ENCODE measurements at places on chromosomes 11 and 22.
A peak's percentile ranks its signal among the peaks of the same experiment; 100 is the strongest.

GRCh38 chr11:71443736-71444445 is 4.3 kb downstream of the DHCR7 start:
- DNase-seq: no peak

GRCh38 chr11:72091292-72091691 is 10.6 kb downstream of the LRRC51 start:
- no peak for DNase-seq

- DNase-seq: no peak
Observed at GRCh38 chr11:119625206-119625978, 103.6 kb downstream of the NECTIN1 start.

DNA sequence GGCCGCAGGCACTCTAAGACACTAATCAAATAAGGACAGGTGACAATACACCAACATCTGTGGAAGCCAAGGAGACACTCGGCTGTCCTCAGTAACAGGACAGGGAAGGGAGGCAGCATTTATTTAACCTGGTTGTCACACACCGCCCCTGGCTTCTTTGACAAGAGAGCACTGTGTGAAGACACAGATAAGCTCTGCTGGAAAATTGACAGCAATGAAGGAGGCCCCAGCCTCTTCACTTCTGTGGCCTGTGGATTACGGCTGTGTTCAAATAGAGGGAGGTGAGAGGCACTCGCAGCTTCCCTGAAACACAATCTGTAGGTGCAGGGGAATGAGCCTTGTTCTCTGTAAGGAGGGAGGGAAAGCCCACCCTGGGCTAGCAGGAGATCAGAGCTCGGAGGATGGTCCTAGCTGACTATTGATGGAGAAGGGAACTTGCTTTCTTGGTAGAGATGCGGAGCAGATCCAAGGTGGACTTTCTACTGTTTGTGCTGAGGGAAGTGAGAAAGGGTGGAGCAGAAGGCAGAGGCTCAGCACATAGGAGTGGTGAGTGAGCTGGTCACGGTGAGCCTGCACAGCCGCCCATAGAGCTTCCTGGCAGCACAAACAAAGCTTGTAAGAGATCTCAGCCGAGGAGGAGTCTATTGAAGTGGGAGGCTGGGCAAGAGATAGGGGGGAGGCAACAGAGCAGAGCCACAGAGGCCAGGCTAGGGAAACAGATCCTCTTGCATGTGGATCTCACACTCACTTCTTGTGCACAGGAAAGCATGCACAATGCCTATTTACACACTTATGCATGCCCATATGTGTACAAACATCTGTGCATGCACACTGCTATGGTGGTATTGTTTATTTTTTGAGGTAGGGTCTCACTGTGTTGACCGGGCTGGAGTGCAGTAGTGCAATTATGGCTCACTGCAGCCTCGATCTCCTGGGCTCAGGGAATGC is 114.6 kb upstream of the THY1 start:
- DNase-seq: no peak

DNA sequence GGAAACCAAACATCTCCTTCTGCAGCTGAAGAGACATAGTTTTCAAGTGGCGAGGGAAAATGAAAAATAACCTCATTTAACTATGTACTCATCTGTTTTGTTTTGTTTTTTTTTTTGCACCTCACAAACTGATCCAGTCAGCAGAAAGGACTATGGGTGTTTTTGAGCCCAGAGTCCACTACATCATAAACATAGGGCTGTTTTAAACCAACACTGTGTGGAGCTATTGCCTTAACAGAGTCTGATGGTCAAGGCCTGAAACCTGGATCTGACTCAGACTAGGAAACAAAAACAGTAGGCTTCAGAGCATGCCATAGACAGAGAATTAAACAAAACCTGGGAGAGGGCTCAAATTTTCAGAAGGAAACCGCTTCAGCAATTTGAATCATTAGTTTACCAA is 99.3 kb upstream of the FSHB start:
- no peak for DNase-seq

DNA sequence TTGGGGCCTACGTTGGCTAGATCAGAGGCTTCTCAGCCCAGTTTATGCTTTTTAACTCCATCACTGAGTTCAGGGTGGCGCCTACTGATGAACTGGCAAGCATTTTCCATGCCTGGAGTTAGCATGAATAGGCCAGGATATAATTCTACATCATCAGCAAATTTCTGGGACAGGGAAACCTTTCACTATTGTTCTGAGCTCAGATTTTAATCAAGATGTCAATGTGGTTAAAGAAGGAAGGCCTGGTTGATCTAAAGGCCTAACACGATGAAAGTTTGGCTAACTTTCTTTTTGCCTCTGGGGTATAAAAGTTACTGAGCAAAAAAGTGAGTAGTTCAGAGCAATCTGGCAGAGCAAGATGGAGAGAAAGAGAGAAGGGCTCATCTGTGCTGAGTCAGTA is 21.7 kb upstream of the IFITM3 start:
- no peak for DNase-seq

DNA sequence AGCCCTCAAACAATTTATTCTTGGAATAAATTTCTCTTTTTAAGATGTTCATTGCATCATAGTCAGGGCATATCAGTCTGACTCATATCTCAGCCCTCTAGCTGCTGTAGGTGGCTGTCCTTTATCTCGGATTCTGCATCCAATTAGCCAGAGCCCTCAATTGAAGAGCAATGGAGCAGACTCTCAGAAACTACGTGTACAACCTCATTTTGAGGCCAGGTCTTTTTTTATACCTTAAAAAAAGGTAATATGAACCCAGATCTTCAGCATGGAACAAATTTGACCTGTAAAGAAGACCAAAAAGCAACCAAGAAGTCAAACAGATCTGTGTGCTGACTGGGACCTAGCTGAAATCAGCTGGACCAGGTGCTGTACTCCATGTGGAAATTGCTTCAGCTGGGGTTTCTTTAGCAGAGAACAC is 8.7 kb downstream of the OR52A5 start:
- no peak for DNase-seq

DNA sequence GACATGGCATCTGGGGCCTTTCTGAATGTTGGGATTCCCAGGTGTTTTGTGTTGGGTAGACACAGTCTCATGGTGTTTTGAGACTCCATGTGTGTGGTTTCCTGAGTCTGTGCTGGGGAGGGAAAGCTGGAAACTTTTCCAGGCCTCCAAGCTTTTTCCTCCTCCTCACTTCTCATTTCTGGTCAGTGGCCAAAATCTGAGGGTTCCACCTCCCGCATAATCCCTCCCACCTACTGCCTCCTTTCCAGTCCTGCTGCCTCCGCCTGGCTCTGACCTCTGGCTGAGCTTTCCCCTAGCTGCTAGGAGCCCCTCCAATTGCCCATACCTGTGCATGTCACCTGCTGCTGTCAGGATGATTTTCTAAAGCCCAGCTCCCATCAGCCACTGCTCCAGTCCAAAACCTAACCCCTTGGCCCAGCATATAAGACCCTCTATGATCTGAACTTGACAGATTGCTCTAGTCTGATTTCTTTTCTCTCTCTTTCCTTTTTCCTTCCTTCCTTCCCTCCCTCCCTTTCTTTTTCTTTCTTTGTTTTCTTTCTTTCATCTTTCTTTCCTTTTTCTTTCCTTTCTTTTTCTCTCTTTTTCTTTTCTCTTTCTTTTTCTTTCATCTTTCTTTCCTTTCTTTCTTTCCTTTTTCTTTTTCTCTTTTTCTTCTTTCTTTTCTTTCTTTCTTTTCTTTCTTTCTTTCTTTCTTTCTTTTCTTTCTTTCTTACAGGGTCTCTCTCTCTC is 51.4 kb upstream of the NECTIN1 start:
- DNase-seq: no peak

DNA sequence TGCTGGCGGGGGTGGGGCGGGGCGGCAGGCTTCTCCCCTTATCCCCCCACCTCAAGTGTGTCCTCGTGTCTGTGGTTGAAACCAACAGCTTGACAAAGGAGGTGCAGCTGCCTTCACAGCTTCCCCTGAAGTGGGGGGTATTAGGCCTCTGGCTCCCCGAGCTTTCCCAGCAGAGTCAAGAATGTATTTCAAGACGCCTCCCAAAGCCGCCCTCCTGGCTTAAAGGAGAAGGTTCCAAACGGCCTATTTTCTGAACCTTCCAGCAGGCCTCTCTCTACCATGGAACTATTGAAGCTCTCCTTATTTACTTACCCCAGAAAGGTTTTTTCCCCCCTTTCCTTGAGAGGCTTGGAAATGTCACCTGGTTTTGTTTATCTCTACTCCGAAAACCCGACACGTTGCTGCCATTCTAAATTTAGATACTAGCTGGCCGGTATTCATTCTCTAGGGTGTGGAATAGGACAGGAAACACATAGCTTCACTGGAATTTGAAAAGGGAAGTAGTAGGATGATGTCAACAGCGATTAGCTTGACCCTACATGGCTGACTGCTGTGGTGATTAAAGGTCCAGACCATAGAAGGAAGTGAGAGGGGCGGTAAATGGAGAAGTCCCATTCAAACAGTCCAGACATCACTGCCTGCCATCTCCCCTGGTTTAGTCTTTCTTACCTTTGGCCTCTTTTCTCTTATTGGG is 671 bp upstream of the PICALM start:
- DNase-seq: peak; percentile 73

DNA sequence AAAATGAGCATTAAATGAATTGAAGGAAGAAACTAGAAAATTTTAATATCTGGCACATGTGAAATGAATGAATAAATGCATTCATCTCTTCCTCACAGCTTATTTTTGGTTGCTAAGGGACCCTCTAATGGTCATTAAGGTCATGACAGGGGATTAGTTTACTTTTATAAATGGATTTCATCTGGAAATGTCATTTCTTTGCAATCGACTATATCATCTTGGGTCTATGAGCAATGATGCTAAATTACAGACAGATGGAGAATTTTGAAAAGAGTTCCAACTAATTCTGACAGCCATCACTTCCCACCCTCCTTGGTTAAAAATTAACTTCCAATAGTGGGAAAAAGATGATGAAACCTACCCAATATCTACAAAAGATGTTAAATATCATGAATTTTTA is 98.0 kb downstream of the KIF18A start:
- DNase-seq: peak; percentile 34

DNA sequence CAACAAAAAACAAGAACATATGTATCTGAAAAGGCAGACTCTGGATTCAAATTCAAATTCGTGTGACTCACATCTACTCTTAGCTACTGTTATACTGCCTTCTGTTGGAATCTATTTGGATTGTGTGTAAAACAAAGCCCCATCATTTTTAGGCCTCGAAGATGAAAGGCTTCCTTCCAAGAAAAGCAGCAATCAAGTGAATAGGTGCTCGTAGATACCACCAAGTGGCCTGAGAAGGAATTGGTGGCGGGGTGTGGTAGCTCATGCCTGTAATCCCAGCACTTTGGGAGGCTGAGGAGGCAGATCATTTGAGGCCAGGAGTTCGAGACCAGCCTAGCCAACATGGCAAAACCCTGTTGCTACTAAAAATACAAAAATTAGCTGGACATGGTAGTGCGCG is 4.2 kb downstream of the GRAMD1B start:
- DNase-seq: no peak

DNA sequence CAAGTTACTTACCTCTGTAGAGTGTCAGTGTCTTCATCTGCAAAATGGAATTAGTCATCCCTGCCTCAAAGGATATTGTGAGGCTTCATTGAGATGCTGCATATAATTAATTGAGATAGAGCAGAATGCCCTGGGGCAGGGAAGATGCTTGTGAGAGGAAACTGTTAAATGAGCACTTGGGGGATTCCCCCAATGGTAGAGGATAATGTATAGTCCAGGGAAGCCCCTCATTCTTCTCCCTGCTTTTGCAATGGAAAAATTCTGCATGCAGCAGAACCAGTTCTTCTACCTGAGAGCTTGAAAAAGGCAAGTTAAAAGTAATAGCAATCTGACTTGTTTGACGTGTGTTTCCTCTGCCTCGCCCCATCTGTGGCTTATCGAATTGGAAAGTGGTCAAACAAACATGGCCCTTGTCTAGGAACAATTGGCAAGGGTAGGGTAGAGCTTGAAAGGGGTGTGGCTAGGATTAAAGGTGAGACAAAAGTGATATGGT is 90.9 kb downstream of the NAV2 start:
- no peak for DNase-seq
